T-cell (primary cell): ENCODE measurements at places on chromosomes 3 and 15. TPM values are rescaled to one million over a fixed set of nuclear protein-coding genes. Genes with fewer than 3 reads are reported as not detected.

GRCh38 chr3:47884603-47885002, 81.7 kb downstream of the DHX30 start:
- no peak for DNase-seq

FBXO40 gene
- total RNA-seq, result not detected

DNA sequence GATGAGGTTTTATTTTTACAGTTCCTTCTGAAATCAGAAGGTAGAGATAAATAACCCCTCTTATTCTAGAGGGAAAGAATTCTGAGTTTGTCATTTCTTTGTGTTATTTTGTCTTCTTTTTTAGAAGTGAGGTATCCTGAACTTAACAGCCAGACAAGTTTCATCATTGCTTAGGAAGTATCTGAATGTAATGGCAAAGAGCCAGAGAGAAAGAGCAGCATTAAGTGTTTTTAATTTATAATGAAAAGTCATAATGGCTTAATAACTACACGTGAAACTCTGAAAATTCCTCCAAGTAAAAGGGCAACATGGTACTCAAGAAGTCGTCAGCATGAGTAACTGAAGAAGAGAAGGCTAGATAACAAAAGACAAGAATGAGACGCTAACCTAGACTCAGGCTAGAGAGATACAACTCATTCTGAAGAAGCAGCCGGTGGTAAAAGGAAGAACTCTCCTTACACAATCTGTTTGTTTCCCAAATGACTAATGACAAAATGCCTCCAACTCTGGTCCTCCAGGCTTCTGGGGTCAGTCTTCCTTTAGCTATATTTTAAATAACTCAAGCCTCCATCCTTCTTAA, 116.2 kb upstream of the NECTIN3 start:
- DNase-seq, result no peak

GRCh38 chr3:54349231-54349652, 226.9 kb downstream of the CACNA2D3 start:
- no peak for DNase-seq

HAPLN3 gene
- 187 TPM for total RNA-seq
